IMR-90 (cell line): ENCODE measurements at places on chromosomes 1 and 21.

DNA sequence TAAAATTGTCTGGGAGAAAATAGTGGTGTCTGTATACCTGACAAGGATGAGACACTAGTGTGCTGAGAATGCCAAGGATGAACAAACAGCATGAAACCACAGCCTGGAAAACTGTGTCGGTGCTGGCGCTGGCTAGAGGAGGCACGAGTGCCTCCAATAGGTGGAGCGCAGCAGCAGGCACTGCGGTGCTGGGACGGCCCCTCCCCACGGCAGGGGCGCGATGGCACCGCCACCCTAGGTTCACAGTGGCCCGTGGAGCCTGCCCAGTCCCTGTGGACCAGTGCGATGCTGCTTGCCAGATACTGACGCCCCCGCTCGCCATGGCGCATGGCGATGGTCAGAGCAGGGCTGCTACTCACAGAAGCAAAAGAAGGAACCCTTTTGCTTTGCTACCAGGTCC lies 6.8 kb downstream of the CFAP410 start:
- DNase-seq = no peak

DNA sequence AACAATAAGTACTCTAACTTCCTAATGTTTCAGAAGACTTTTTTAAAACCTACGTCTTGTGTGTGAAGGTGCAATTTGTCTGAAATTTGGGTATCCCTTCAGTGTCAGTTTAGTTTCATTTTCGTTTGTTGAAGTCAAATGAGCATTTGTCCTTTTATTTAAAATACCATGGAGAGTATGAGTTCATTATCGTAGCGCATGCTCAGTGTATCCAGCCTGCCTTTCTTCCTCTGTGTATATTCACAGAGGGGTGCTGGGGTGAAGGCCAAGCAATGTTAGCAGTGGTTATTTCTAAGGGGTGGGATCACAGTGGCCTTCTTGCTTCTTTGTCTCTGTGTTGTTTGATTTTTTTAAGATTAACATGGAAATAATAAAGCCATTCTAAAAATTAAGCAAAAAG lies 43.2 kb downstream of the CNN3 start:
- peak; percentile 66 for DNase-seq

GRCh38 chr1:183498342-183498991 lies 26.2 kb downstream of the SMG7 start:
- DNase-seq = no peak

GRCh38 chr21:41480086-41480690 lies 27.8 kb downstream of the TMPRSS2 start:
- DNase-seq = no peak

GRCh38 chr1:107264561-107264960 lies 123.7 kb downstream of the NTNG1 start:
- DNase-seq = peak; percentile 20

DNA sequence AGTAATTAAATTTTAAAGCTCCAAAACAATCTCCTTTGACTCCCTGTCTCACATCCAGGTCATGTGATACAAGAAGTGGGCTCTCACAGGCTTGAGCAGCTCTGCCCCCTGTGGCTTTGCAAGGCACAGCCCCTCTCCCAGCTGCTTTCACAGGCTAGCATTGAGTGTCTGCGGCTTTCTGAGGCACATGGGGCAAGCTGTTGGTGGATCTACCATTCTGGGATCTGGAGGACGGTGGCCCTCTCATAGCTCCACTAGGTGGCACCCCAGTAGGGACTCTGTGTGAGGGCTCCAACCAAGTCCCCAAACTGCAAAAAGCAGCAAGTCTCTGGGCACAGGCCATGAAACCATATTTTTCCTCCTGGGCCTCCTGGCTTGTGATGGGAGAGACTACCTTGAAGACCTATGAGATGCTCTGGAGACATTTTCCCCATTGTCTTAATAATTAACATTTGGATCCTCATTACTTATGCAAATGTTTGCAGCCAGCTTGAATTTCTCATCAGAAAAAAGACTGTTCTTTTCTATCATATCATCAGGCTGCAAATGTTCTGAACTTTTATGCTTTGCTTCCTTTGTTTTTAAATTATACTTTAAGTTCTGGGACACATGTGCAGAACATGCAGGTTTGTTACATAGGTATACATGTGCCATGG lies 554.1 kb upstream of the OLFM3 start:
- DNase-seq = peak; percentile 9

DNA sequence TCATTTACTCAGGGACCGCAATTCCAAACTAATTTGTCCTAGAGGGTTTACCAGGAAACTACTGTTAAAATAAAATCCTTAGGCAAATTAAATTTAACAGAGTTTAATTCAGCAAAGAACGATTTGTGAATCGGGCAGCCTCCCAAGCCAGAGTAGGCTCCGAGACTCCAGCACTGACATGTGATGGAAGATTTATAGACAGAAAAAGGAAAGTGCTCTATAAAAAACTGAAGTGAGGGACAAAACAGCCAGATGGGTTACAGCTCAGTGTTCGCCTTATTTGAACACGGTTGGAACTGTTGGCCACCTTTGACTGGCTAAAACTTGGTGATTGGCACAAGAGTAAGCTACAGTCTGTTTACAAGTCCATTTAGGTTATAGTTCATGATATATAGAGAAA lies 35.2 kb upstream of the RCSD1 start:
- no peak for DNase-seq

DNA sequence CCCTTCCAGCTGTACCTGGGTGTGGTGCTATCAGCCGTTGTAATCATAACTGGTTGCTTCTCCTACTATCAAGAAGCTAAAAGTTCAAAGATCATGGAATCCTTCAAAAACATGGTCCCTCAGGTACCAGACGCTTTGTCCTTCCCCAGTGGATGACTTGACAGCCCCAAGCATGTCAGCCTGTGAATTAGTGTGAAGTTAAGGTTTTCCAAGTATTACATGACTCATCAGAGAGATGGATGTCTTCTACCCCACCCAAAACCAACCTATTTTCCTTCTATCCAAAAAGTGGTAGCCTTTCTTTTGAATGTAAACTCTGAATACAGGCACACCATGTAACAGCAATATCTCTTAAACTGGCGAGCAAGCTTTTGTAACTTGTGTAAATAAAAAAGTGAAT lies 15.1 kb downstream of the ATP1A1 start:
- no peak for DNase-seq

- DNase-seq = peak; percentile 32
Observed at GRCh38 chr1:39332291-39332690, 127.8 kb downstream of the MACF1 start.

DNA sequence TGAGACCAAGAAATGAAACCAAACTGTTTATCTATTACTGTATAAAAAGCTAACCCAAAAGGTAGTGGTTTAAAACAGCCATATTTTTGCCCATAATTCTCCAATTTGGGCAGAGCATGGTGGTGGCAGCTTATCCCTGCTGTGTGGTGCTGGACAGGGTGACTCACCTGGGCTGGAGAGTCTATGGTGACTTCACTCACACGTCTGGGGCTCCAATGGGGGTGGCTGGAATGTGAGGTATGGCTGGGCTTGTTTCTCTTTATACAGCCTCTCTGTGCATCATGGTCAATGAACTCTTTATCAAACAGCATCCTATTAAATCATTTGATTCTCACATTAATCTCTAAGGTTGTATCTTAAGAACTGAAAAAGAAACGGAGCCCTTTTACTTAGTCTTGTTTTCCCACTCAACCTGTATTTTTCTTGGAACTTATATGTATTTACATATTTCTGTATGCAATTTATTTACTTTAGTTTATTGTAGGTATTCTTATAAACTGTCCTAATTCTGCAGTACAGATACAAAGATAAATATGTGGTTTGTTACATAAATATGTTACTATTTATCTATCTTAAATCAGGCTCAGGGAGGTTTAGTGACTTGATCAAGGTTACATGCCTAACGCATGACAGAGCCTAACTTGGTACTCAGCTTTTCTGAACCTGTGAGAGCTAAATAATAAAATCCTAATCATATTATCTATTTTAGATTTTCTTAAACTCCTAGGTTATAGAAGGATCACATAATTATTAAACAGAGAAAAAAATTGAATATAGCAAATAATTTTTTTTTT lies 37.5 kb upstream of the WLS start:
- peak; percentile 62 for DNase-seq

- DNase-seq = peak; percentile 8
Observed at GRCh38 chr1:152906023-152906565, 2.3 kb upstream of the IVL start.

- peak; percentile 30 for DNase-seq
Observed at GRCh38 chr1:64199154-64199553, 4.3 kb upstream of the UBE2U start.

DNA sequence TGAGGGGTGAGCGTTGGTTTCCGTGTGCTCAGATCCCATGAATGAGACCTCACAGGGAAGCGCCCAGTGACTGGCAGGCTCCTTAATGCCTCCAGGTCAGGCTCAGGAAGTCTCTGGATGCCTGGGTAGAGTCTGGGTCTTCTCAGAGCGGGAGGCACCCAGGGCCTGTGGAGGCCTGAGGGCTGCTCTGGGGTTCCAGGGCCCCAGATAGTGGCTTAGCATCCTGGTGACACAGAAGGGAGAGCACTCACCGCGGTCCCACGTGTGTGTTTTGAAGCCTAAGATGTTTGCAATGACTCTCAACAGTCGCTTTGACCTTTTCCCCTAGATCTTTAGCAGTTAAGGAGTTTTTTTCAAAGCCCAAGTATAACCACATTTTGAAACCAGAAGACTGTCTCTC lies 25.0 kb downstream of the PRMT2 start:
- DNase-seq = no peak

- peak; percentile 82 for DNase-seq
Observed at GRCh38 chr1:46284597-46285564, 18.5 kb downstream of the LRRC41 start.

- DNase-seq = no peak
Observed at GRCh38 chr1:17020502-17020901, 8.8 kb upstream of the ATP13A2 start.

- DNase-seq = peak; percentile 82
Observed at GRCh38 chr1:183090391-183091006, 67.3 kb downstream of the LAMC1 start.

DNA sequence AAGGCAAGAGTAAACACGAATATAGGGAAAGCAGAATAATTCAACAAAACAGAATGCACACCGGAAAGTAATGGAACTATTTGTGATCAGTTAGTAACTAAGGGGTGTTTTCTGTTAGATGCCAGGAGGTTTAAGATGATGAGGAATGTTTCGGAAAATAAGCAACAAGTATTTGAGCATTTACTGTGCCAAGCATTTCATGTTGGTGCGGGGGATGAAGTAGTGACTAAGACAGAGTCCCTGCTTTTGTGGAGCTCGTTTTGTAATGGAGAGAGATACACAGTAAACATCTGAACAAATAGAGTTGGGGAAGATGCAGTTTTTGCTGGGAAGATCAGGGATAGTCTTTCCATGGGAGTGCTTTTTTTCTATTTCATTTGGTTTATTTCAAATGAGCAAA lies 78.7 kb downstream of the DYRK1A start:
- peak; percentile 62 for DNase-seq

- no peak for DNase-seq
Observed at GRCh38 chr1:57908147-57908890, 484.5 kb upstream of the DAB1 start.

GRCh38 chr21:33234635-33235520 lies 5.1 kb downstream of the IFNAR2 start:
- DNase-seq = no peak

DNA sequence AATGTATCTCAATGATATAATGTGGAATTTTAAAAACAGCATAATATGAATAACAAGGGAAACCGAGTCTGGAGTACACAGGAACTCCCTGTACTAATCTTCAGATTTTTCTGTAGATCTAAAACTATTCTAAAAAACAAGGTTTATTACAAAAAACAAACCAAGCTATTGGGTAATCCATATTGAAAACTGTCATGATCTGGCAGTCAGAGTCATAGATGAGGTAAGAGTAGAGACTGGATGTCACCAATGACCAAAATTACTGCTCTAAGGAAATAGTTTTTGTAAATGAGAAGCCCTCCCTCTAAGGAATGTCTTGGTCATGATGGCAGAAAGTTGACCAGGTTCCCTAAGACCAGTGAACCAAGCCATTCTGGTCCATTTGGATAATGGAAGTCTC lies 2.4 kb upstream of the SPOCD1 start:
- DNase-seq = no peak

- no peak for DNase-seq
Observed at GRCh38 chr1:9025449-9025848, 774 bp downstream of the SLC2A7 start.

DNA sequence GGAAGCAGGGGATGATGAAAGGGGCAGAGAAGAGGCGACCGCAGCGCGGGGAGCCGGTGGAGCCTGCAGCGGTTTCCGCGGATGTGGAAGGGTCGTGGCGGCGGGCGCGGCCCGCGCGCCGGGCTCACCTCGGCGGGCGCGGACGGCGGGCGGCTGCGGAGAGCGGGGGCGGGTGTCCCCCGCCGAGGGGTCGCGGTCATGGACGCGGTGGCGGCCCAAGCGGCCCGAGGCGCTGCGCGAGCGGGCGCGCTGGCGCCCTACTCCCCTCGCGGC lies 572 bp downstream of the LPGAT1 start:
- DNase-seq = no peak

DNA sequence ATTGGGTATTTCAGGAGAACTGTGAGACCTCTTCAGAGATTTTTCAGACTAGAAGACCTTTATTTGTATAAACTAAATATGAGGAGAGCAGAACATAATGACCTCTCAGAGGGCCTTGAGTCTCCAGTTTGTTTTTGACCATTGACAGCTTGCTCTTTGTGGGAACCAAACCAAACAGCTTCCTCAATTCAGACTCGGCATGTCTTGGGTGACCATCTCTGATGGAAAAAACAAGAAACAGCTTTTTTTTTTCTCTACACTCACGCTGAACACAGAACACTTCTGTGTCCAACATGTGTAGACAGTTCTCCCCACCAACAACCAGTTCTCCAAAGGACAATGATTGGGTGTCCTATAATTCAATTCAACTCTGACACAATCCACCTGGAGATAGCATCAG lies 11.5 kb downstream of the ATP1A4 start:
- no peak for DNase-seq

DNA sequence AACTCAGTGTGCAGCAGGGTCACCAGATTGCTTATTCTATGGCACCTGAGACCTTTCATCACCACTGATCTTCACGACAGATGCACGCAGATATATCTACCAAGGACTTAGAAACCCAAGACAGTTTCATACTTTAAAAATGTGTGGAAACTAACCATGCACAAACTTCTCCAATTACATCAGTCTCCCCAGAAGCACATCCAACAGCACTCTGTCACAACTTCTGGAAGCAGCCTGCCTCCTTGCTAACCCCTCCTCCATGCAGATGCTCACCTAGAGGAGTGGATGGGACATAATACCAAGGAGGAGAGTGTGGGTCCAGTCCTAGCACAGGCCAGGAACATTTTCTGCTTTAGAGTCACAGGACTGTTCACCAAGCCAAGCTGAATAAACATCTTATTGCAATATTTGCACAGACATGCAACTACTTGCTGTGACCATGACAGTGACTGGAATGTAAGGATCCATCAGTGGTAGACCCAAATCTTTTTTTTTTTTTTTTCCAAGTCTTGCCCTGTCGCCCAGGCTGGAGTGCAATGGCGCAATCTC lies 69.4 kb downstream of the HIVEP3 start:
- DNase-seq = peak; percentile 43
